ENCODE measurements at places on chromosomes 3 and 15.

DNA sequence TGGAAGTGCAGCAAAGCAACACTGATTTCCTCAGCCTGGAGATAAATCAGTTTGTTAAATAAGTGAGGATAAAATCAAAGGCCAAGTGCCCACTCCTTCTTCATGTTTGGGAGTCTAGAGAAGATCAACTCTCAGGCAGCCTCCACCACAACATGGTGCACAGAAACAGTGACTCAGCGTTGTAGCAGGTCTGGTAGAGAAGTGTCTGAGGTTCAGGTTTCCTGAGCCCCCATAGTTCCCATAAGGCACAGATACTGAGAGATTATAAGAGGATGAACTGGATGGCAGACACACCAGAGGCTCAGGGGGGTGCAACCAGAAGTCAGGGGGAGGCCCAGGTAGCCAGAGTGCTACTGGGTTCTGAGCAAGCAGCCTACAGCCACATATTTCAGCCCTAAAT is 166.7 kb downstream of the FRMD5 start:
- DNase-seq = no peak

DNA sequence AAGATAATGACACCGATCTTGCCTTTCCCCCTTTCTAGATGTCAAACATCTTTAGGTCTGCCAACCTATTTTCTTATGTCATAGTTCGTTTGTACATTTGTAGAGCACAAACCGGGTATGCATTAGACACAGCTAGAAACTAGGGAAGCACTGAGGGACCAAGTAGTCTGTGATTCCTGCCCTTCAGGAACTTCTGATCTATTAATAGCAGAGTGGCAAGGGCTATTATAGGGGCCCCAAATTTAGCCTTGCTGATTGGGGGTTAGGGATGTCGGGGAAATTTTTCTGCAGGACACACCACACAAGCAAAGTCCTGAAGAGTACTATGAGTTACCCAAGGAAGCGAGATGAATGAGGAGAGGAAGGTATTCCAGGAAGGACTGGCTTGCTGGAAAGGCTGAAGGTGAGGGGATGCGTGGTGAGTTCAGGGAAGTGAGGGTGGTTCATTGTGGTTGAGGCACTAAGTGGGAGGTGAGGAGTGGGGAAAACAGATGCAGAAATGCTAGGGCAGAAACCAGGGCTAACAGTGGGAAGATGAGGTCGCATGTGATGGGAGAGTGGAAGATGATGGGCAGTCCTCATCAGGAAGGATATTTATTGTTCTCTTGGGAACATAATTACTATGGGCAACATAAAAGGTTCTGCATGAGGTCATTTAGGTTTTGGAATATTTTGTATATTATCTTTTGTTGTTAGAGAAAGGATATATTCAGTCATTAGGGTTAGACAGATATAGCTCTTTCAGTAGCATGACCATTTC is 144.3 kb downstream of the CMSS1 start:
- no peak for DNase-seq

GRCh38 chr3:171974986-171975837 is 64.2 kb upstream of the FNDC3B start:
- no peak for DNase-seq

DNA sequence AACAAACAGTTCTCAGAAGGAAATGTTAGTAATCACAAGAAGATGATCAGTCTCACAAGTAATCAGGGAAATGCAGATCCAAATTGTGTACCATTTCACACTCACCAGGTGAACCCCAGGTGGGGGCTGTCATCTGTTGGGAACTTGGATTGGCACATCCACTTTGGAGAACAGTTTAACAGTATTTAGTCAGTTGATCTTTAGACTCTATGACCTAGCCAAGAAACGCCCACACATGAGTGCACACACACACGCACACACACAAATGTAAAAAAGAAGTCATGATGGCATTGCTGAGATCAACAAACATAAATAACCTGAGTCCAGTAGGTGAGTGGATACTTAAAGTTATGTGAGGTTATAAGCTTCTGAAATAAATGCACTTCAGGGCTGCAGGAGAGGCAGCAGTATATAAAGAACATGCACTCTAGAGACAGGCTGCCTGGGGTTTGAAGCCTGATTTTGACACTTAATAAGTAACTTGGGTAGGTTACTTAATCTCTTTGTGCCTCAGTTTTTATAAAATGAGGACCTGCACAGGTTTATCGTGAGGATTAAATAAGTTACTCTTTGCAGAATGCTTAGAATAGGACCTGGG is 17.7 kb downstream of the ACVR2B start:
- DNase-seq = no peak

GRCh38 chr15:77504306-77504705 is 83.6 kb downstream of the HMG20A start:
- DNase-seq = no peak

GRCh38 chr3:64708456-64708855 is 20.7 kb upstream of the ADAMTS9 start:
- DNase-seq = no peak

GRCh38 chr15:68880382-68880781 is 49.9 kb upstream of the SPESP1 start:
- no peak for DNase-seq

- no peak for DNase-seq
These were observed 8.1 kb upstream of the RCCD1 start for GRCh38 chr15:90946538-90946937.

- no peak for DNase-seq
These were observed 115.2 kb downstream of the PEX5L start for GRCh38 chr3:179921500-179921899.

GRCh38 chr3:130389743-130390478 is 44.4 kb downstream of the COL6A5 start:
- DNase-seq = no peak

GRCh38 chr3:147620906-147621305 is 211.7 kb downstream of the ZIC1 start:
- no peak for DNase-seq

- no peak for DNase-seq
These were observed 38.6 kb downstream of the RFTN1 start for GRCh38 chr3:16474920-16475319.

GRCh38 chr15:96079041-96079440 is 251.5 kb upstream of the NR2F2 start:
- no peak for DNase-seq

DNA sequence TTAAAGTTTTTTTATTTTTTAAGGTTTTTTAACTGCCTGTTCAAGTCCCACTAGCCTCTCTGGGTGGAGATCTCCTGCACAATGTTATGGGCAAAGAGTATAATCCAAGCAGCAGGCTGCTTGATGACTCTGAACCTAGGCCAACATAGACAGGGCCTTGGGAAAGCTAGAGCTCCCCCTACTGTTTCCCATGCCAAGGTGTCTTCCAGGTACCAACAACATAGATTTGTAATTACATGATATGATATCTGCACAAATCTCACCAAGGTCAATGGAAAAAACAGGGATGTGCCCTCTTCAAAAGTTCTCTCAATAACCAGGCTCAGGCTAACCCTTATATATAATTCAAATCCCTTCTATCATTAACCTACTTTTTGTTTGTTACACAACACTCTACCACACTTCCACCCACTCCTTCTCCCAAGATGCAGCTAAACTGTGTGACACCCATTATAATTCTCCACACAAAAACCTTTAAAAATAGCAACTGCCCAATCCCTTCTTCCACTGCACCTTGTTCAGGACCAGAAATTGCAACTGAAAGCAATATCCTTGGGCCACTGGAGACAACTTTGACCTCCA is 43.8 kb downstream of the RBM15B start:
- DNase-seq = peak; percentile 29

DNA sequence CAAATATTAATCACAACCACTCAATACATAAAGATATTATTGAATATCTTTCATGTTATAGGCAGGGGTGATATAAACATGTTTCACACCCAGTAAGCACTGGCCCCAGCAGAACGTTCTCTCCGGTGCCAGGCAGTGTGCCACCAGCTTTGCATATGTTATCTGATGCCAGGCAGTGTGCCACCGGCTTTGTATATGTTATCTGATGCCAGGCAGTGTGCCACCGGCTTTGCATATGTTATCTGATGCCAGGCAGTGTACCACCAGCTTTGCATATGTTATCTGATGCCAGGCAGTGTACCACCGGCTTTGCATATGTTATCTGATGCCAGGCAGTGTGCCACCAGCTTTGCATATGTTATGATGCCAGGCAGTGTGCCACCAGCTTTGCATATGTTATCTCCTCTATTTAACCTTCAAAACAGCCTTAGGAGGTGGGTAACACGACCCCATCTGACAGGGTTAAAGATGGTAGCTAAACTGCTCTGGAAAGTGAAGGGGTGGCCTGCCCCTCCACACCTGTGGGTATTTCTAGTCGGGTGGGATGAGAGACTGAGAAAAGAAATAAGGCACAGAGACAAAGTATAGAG is 6.9 kb downstream of the MUC20 start:
- no peak for DNase-seq

- DNase-seq = no peak
These were observed 2.8 kb downstream of the TMEM115 start for GRCh38 chr3:50356553-50356952.

- no peak for DNase-seq
These were observed 62.6 kb downstream of the NME9 start for GRCh38 chr3:138267083-138267482.

- no peak for DNase-seq
These were observed 7.6 kb downstream of the C15orf39 start for GRCh38 chr15:75209289-75209676.

DNA sequence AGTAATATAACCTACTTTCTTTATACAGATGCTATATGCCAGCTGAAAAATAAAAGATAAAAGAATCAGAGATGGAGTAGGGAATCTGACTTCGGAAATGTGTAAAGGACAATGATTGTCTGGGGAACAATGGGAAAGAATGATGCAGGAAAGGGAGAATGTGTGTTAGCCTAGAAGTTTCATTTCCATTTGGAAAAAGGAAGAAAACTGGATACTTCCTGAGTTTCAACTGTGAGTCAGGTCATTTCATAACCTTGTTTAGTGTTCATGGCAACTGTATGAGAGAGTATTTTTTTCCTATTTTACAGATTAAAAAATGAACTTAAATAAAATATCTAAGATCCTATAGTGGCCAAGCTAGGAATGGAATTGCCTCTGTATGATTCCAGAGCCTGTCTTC is 261.3 kb upstream of the NECTIN3 start:
- DNase-seq = no peak

- DNase-seq = no peak
These were observed 32.8 kb downstream of the PLSCR1 start for GRCh38 chr3:146511402-146512134.

- DNase-seq = no peak
These were observed 494.3 kb downstream of the SQOR start for GRCh38 chr15:46129145-46129544.

DNA sequence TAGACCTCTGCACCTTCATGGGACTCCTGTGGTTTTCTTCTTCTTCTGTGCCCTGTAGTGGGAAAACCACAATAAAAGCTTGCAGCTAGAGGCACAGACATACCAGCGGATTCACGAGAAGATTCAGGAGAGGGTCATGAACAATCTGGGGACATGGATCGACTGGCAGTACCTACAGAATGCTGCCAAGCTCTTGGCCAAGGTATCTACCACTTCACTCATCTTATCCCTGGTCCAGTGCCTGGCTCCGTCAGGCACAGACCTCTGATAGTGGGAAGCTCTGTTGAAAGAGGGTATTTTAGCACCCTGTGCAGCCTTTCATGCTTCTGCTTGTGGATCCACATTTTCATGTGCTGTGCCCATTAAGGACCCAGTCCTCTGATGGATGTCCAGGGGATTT is 9.7 kb upstream of the P4HTM start:
- DNase-seq = no peak

DNA sequence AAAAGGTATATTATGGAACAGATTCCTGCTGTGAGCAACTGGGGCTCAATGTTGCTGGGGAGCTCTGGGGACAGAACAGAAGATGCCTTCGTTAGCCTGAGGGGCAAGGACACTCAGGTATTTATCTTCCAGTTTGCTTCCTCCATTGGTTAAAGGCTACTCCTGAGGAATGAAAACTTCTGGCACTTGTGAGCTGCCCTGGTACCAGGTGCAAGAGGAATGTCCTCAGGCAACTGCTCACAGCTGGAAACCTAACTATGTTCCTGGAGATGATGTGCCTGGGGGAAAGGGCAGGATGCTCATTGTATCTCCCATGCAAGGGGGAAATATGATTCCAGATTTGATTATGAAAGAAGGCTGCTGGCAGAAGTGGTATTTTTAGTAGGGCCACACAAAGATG is 54.0 kb upstream of the BBX start:
- DNase-seq = no peak

Measured in stimulated activated CD4-positive, alpha-beta T cell treated with anti-CD3 and anti-CD28 coated beads, Interleukin-1b, Interleukin-23, amount 100 ng/mL, for 4 hours (primary cell).